Psoas muscle (tissue), 8 donors: ENCODE measurements at places on chromosomes 1 and 21. TPM values are rescaled to one million over a fixed set of nuclear protein-coding genes. Genes with fewer than 3 reads are reported as not detected.

The GBP4 gene
- polyA plus RNA-seq, result 3.0 TPM

The FTCD gene
- 0.09 TPM for polyA plus RNA-seq

The NPPA gene
- 0.13 TPM for polyA plus RNA-seq

The GOLT1A gene
- polyA plus RNA-seq, result 7.1 TPM

The RHBG gene
- not detected for polyA plus RNA-seq

The CHAF1B gene
- 0.68 TPM for polyA plus RNA-seq

The NEK2 gene
- 0.04 TPM for polyA plus RNA-seq

The FAM151A gene
- not detected for polyA plus RNA-seq

The IL22RA1 gene
- polyA plus RNA-seq, result not detected

The HMGCS2 gene
- polyA plus RNA-seq, result 14.1 TPM

The DONSON gene
- 6.2 TPM for polyA plus RNA-seq

- peaks cover 3% of the 10 kb centered on the region for H3K4me1 ChIP-seq
- H3K36me3 ChIP-seq, result no peaks in the 10 kb centered on the region
- no peak overlapping the region for H3K4me3 ChIP-seq
- H3K27ac ChIP-seq, result no peak overlapping the region
- H3K27me3 ChIP-seq, result no peaks in the 10 kb centered on the region
Observed at GRCh38 chr1:30715216-30715615, 8.2 kb downstream of the MATN1 start.

DNA sequence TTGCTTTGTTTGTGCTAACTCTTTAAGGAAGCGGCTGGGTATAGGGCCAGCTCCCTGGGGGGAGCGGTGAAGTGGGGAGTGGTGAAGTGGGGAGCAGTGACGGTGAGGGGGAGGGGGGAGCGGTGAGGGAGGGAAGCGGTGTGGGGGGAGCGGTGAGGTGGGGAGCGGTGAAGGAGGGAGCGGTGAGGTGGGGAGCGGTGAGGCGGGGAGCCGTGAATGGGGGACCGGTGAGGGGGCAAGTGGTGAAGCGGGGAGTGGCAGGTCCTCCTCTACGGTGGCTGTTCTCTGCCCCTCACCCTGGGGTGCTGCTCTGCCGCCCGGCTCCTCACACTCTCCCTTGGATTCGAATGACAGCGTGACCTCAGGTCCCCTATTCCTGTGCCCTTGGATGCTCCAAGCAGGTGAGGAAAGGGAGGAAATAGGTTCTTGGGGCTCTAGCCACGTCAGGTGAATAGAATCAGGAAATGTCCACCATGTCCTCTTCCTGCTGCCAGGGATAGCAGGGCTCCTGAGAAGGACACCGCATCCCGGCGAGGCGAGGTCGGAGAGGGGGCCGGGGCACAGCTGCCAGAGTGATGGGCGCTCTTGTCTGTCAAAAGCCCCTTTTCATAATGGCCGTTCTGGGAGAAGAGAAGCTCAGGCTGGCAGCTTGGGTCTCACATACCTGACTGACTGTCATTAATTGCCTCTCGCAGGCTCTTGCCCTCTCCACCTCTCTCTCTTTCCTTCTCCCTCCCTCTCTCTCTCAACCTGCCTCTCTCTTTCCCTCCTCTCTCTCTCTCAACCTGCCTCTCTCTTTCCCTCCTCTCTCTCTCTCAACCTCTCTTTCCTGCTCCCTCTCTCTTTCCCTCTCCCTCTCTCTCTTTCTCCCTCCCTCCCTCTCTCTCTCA is 134.2 kb downstream of the PGBD5 start:
- no peak overlapping the region for H3K27ac ChIP-seq
- H3K4me1 ChIP-seq, result no peaks in the 10 kb centered on the region
- no peaks in the 10 kb centered on the region for H3K36me3 ChIP-seq
- H3K4me3 ChIP-seq, result no peak overlapping the region
- H3K27me3 ChIP-seq, result no peaks in the 10 kb centered on the region

DNA sequence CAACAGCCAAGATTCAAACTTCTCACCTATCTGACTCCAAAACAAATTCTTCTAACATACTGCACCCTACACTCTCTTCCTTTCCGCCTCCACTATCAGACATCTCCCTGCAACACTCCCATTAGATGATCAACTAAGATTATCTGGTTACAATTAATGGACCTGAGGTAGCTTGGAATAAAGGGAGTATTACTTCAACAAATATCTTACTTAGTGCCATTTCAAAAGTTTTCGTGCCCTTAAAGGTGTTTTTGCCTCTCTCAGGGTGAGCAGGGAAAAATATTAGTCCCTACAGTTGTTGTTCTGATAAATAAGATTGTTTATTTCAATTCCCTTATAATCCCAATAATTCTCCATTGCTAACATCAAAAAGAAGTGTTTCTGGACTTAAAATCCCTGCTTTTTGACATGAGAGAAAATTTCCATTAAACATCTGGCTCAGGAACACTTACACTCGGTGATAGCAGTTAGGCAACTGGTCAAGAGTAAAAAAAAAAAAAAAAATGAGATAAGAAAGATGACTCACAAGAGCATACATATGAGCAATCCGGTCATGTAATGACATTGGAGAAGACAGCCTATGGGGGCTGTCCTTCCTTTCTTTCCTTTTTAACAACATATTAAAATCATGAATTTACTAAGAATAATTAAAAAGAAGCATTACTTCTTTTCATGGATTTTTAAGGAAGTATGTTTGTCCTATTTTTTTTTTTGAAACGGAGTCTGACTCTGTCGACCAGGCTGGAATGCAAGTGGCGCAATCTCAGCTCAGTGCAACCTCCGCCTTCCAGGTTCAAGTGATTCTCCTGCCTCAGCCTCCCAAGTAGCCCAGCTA is 7.6 kb downstream of the RSBN1 start:
- H3K27me3 ChIP-seq, result no peaks in the 10 kb centered on the region
- H3K4me3 ChIP-seq, result no peak overlapping the region
- peaks cover 64% of the 10 kb centered on the region for H3K4me1 ChIP-seq
- peak overlapping the region; percentile 7 for H3K27ac ChIP-seq
- no peak for DNase-seq
- H3K36me3 ChIP-seq, result peaks cover 3% of the 10 kb centered on the region

DNA sequence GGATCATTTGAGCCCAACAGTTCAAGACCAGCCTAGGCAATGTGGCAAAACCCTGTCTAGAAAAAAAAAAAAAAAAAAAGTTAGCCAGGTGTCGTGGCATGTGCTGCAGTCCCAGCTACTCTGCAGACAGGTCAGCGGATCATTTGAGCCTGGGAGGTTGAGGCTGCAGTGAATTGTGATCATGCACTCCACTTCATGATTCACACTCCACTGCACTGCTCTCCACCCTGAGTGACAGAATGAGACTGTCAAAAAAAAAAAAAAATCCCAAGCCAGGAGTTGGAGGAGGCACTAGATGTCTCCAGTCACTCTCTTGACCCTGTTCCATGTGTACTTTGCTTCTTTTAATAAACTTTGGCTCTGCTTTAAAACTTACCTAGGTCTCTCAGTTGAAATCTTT is 51.0 kb upstream of the OLFM3 start:
- no peaks in the 10 kb centered on the region for H3K4me1 ChIP-seq
- no peak overlapping the region for H3K4me3 ChIP-seq
- no peaks in the 10 kb centered on the region for H3K27me3 ChIP-seq

- H3K4me1 ChIP-seq, result peaks cover 35% of the 10 kb centered on the region
- no peaks in the 10 kb centered on the region for H3K27me3 ChIP-seq
- no peak for DNase-seq
- H3K36me3 ChIP-seq, result no peaks in the 10 kb centered on the region
- H3K27ac ChIP-seq, result no peak overlapping the region
Observed at GRCh38 chr1:91806769-91807700, 78.9 kb downstream of the TGFBR3 start.

- no peak overlapping the region for H3K27ac ChIP-seq
- H3K36me3 ChIP-seq, result no peaks in the 10 kb centered on the region
- DNase-seq, result no peak
- no peaks in the 10 kb centered on the region for H3K27me3 ChIP-seq
- H3K4me3 ChIP-seq, result no peak overlapping the region
- H3K4me1 ChIP-seq, result no peaks in the 10 kb centered on the region
Observed at GRCh38 chr1:245942856-245943255, 564.2 kb downstream of the SMYD3 start.

GRCh38 chr1:114234408-114235124 is 80.9 kb upstream of the SYT6 start:
- no peaks in the 10 kb centered on the region for H3K27me3 ChIP-seq
- H3K4me1 ChIP-seq, result peaks cover 17% of the 10 kb centered on the region
- no peak overlapping the region for H3K4me3 ChIP-seq

- H3K4me1 ChIP-seq, result peaks cover 6% of the 10 kb centered on the region
- H3K4me3 ChIP-seq, result no peak overlapping the region
- H3K27ac ChIP-seq, result no peak overlapping the region
- no peak for DNase-seq
Observed at GRCh38 chr1:184379111-184379752, 7.6 kb upstream of the C1orf21 start.

DNA sequence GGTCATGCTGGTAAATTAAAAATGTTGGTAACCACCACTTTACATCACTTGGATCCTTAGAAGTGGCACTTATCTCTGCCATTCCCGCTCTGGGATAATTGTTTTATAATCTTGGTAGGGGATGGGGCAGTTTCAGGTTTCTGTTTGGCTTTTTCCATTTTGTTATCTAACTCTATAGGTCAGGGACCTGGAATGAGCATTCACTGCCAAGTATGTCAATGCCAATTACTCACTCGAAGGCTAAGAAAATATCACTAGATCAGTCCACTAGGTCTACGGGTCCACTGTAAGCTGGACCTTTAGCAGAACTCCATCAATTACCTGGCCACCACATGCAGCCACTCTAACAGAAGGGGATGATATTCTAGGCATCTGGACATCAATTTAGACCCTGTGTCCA is 4.5 kb upstream of the DIP2A start:
- no peaks in the 10 kb centered on the region for H3K36me3 ChIP-seq
- no peak for DNase-seq
- H3K4me1 ChIP-seq, result peaks cover 37% of the 10 kb centered on the region
- no peak overlapping the region for H3K4me3 ChIP-seq
- H3K27ac ChIP-seq, result no peak overlapping the region
- H3K27me3 ChIP-seq, result no peaks in the 10 kb centered on the region

DNA sequence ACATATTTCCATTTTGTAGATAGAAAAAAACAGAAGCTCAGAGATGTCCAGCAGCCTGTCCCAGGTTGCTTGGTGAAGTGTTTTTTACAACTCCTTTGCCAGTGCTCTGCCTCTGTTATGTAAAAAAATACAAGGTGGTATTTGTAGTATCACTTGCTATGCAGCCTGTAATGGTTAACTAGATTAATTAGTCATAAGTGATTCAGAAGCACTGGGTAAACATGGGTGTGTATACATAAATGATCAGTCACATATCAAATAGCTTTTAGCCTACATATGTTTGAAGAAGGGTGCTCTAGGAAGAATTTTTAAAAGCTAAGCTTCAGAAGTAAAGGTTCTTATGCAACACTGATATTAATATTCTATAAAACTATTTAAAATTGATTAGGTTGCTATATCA is 70.0 kb upstream of the MAGI3 start:
- no peak for DNase-seq
- H3K4me1 ChIP-seq, result no peaks in the 10 kb centered on the region
- no peaks in the 10 kb centered on the region for H3K27me3 ChIP-seq
- no peak overlapping the region for H3K27ac ChIP-seq

DNA sequence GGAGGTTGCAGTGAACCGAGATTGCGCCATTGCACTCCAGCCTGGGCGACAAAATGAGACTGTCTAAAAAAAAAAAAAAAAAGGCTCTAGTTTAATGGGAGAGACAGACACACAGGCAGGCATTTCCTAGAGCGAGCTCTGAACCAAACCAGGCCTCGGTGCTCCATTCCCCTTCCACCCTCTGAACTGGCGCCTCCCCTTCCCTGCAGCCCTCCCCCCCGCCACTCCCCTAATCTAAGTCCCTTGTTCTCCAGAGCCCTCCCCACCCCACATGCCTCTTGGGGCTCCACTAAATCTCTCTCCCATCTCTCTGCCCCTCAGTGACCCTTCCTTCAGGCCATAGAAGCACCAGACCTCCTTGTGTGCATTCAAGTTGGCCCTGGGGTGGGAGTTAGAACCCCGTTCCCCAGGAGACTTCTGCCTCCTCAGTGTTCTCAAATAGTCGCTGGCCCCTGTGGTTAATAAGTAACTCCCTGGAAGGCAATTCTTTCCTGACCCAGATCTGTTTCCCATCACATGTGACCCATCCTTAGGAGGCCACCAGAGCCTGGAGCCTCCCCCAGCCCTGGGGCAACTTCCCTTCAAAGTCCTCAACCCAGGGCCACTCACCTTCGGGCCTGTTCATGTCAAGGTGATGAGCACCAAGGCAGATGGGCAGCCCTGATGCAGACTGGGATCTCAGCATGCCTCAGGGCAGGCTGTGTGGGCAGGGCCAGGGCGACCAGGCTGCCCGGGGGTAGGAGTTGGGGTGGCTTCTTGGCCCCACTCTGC is 42.6 kb upstream of the EPB41 start:
- H3K4me3 ChIP-seq, result no peak overlapping the region
- no peak for DNase-seq
- no peaks in the 10 kb centered on the region for H3K27me3 ChIP-seq

DNA sequence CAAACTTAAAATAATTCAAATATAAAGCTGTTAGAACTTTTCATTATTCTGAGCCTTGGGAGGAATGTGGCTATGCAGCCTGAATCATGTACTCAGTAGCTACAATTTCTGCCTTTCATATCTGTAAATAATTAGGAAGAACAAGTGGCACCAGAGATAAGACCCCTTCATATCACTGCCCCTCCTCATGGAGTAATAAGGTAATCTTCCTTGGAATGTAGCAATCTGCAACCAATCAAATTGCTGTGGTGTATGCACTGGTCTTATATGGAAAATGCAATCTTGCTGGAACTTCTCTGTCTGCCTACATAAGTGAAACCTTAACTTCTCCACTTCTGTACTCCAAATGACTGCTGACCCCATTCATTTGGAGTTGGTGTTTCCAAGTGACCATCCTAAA is 104.4 kb upstream of the VANGL1 start:
- H3K27me3 ChIP-seq, result no peaks in the 10 kb centered on the region
- DNase-seq, result no peak
- no peaks in the 10 kb centered on the region for H3K36me3 ChIP-seq
- no peak overlapping the region for H3K4me3 ChIP-seq
- H3K27ac ChIP-seq, result no peak overlapping the region

GRCh38 chr1:19662313-19662712 is 2.4 kb upstream of the HTR6 start:
- DNase-seq, result no peak
- no peaks in the 10 kb centered on the region for H3K36me3 ChIP-seq
- peaks cover 44% of the 10 kb centered on the region for H3K27me3 ChIP-seq
- no peak overlapping the region for H3K4me3 ChIP-seq
- no peaks in the 10 kb centered on the region for H3K4me1 ChIP-seq
- H3K27ac ChIP-seq, result no peak overlapping the region

- no peaks in the 10 kb centered on the region for H3K27me3 ChIP-seq
- H3K4me3 ChIP-seq, result no peak overlapping the region
Observed at GRCh38 chr1:67280696-67281095, 27.0 kb upstream of the IL12RB2 start.

DNA sequence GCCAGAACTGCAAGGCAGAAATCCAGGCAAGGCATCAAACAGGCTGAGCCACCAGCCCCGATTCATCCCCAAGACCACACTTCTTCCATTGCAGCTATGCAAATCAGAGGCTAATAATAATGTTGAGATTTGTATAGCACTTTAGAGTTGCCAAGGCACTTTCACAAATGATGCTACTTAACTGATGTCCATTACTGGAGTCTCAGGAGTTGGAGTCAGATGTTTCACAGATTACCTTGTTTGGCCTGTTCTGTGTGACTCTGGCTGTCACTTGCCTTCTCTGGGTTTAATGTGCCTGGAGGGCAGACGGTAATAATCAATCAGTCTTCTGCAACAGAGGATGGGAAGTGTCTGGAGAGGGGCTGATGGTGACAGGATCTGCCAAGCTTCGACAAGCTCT is 40.8 kb upstream of the MPZL1 start:
- no peak overlapping the region for H3K4me3 ChIP-seq
- H3K27me3 ChIP-seq, result no peaks in the 10 kb centered on the region
- H3K27ac ChIP-seq, result peak overlapping the region; percentile 71
- peaks cover 59% of the 10 kb centered on the region for H3K4me1 ChIP-seq
- H3K36me3 ChIP-seq, result no peaks in the 10 kb centered on the region
- no peak for DNase-seq
